ENCODE measurements at places on chromosomes 2 and 18.

DNA sequence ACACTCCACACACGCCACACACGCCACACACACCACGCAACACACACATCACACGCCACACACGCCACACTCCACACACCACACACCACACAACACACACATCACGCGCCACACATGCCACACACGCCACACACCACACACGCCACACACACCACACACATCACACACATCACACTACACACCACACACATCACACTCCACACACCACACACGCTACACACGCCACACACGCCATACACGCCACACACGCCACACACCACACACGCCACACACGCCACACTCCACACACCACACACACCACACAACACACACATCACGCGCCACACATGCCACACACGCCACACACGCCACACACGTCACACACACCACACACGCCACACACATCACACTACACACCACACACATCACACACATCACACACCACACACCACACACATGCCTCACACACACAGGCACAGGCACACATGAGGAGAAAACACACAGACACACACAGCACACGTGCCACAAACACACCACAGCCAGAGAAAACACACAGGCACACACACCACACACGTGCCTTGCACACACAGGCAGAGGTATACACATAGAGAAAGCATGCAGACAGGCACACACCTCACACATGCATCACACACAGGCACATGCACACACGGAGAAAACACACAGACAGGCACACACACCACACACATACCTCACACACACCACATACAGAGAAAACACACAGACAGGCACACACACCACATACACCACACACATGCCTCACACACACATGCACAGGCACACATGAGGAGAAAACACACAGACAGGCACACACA lies 241.5 kb upstream of the MYT1L start:
- no peak for DNase-seq

- DNase-seq: no peak
These were observed 5.7 kb downstream of the PSME4 start for GRCh38 chr2:53964987-53965687.

GRCh38 chr2:31109633-31110192 lies 28.5 kb downstream of the GALNT14 start:
- DNase-seq: no peak

DNA sequence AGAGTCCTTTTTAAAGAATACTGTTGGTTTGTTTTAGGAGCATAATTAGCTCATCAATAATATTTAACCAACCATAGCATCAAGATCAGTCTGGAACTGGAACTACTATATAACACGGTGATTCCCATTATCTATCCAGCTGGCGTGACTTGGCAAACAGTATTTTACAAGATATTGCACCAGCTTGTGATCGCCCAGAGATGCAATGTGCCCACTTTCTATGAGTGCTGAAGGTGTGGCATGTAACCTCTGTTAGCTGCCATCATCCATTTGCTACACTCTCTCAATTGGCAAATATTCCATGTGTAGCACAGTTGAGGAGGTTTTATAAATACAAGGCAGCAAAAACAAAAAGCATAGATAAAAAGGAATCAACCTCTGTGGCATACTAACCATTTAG lies 64.9 kb downstream of the FIGN start:
- DNase-seq: no peak

- no peak for DNase-seq
These were observed 103.2 kb upstream of the ZNF521 start for GRCh38 chr18:25455159-25455558.

DNA sequence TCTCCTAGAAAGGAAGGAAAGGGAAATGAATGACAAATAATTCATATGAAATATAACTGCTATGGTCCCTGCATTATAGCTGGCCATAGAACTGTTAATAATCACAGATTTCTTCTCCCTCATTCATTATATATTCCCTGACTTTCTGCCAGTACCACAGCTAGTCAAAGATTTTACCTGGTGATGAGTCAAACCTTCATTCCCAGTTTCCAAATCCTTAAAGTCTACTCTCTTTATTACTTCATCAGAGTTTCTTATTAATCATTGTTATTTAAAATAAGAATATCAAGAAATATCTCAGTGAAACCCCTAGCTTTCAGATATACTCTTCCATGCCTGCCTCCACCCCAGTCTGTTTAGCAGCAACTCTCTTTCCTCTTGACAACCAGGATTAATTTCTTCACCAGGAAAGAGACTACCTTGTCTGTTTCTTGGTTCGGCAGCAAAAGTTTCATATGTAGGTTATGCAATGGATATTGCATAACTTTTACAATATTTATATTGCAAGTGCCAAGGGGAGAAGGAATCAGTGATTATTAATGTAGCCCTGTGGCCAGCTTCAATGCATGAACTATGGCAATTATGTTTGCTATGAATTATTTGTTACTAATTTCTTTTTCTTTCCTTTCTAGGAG lies 533.8 kb downstream of the FBXO15 start:
- no peak for DNase-seq

GRCh38 chr18:4842751-4843150 lies 354.3 kb downstream of the AKAIN1 start:
- no peak for DNase-seq

DNA sequence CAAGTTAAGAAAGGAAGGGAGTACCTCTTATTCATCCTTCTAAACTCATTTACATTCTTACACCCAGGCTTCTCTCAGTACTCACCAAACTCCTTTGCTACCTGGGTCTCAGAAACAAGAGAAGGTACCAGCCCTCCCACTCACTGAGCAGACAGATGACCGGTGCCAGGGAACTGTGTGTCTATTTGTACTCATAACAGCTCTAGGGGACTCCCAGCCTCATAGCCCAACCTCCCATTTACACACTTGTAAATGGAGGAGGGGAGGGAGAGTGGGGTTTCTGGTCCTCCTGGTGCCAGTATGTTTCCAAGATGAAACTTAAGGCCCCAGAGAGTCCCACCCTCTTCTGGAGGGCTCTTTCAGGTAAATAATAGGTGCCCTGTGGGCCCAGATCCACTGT lies 42.8 kb upstream of the SIGLEC15 start:
- no peak for DNase-seq

DNA sequence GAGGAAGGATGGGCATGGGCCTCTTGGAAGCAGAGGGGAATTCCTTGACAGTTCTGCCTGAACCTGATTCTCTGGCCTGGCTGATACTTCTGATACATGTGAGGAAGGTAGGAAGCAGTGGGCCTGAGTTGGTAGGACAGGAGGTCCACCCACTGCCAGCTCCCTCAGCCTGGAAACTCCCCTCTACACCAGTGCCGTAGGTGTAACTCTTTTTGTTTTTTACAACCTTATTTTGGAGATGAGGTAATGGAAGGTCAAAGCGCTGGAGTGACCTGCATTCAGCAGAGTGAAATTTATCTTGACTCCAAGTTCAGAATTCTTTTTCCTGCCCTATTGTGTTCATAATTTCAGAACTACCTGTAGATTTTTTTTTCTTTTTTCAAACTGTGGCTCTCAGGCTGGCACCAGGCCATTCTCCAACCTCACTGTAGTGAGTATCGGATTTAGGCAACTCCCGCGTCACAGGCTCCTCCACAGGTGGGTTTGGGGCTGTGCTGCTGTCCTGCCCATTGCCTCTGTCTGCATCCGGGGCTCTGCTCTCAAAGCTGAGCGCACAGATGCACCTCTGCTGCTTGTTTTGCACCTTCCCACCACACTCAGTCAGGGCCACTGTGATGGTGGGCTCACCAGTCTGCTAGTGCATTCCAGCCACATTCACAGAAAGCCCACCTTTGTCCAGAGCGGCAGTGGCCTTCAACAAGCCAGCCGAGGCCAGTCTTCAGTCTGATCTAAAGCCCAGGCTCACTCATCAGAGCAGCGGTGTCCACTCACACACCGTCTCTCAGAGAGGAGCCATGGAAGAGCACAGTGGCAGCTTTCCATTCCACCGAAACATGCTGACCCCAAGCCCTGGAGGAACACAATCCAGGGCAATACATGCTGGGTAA lies 87.2 kb downstream of the UXS1 start:
- no peak for DNase-seq

- no peak for DNase-seq
These were observed 243.1 kb upstream of the FANCL start for GRCh38 chr2:58484221-58484620.

DNA sequence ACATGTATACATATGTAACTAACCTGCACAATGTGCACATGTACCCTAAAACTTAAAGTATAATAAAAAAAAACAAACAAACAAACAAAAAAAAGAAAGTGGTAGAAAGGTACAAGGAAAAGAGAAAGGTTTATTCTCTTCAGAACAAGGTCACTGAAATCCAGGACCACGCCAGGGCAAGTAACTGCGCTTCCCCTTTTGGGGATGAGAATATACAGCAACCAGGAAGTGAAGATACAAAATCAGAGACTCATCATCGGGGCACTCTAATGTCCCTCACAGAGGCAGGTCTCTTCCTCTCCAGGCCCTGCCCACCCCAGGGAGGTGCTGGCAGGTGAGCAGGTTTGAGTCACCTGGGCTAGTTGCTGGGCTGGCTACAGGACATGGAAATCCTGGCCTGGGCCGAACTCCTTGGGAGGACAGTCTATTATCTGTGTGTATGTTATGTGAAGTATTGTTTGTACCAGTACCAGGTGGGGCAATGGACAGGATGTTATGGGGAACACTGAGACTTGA lies 100.4 kb upstream of the GPR45 start:
- no peak for DNase-seq

DNA sequence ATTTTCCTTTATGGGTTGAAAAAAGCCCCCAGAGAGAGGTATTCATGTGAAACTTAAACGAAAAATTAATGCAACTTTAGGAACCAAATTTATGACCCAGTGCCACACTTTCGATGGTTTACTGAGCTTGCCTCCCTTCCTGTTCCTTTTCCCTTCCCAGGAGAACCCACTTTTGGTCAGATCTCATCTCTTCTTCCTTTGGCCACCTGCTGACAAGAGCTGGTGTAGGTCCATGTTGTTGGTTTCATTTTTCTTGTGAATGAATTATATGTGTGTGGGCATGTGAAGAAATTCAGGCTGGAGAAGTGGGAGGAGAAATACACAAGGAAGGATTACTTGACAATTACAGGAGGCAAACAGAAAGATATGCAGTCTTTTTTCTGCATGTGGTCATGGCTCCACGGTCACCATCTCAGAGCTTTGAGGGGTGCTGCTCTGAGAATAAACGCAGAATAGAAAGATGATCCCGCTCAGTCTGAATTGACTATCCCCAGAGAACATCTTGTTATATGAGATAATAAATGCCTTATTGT lies 111.3 kb upstream of the TCF4 start:
- DNase-seq: no peak

- no peak for DNase-seq
These were observed 14.6 kb downstream of the SLC4A3 start for GRCh38 chr2:219642069-219642454.

DNA sequence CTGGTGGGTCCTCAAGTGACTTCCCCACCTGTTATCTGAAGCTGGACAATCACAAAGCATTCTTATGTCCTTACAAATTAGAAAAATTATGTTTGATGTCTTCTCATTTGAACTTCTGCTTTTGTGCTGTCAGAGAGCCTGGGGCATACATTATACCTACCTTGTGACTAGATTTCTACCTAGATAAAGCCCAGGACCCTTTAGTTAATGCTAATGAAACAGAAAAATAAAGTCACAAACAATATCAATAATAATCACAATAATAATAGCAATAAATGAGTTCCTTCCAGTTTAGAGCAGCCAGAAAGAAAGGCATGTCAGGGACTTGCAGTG lies 456.4 kb downstream of the SETBP1 start:
- DNase-seq: no peak

GRCh38 chr2:105005181-105005951 lies 32.5 kb upstream of the MRPS9 start:
- DNase-seq: no peak

DNA sequence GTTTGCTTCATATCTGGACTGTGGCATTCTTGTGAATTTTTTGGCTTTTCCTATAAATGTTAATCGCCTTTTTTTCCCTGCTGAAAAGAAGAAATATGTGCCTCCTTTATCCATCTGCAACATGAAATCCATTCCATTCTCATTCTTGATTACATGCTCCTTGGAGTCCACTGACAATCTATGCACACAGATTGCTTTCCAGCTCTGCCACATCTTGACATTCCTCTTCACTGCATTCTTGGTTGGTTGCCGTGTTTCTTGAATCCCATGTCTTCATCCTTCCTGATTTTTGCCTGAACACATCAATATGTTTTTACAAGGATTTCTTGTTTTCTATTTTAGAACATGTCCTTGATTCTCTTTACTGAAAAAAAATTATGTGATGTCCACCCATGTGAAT lies 26.7 kb upstream of the BIRC6 start:
- DNase-seq: no peak

DNA sequence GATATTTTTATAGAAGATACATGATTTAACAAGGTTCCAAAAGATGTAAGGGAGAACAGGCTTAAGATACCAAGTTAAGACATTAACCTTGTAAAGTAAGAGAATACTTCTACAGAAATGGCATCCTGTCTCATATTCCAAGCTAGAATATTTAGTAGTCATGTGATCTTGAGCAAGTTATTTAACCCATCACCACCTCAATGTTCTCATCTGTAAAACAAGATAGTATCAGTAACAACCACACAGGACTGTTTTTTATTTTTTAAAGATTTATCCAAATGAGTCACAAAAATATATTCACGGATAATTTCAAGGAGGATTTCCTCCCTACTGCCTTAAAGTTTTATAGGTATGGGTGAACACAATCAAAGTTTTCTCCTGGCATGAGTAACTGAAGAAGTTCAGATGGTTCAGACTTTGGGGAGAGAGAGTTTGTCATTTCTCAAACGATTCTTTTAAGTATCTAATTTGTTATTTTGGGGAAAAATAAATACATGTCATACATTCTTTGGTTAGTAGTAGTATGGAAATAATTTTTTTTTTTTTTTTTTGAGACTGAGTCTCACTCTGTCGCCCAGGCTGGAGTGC lies 25.9 kb downstream of the ROCK1 start:
- DNase-seq: no peak

DNA sequence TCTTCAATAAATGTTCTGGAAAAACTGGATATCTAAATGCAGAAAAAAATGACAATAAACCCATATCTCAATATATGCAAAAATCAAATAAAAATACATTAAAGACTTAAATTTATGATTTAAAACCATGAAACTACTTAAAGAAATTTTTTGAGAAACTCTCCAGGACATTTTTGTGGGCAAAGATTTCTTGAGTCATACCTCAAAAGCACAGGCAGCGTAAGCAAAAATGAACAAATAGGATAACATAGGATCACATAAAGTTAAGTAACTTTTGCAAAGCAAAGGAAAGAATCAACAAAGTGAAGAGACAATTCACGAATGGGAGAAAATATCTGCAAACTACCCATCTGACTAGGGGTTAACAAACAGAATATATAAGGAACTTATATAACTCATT lies 1545.5 kb downstream of the SUCLG1 start:
- no peak for DNase-seq

GRCh38 chr2:221025398-221025797 lies 546.7 kb downstream of the EPHA4 start:
- no peak for DNase-seq

- DNase-seq: no peak
These were observed 125.3 kb upstream of the NRP2 start for GRCh38 chr2:205556841-205557539.

DNA sequence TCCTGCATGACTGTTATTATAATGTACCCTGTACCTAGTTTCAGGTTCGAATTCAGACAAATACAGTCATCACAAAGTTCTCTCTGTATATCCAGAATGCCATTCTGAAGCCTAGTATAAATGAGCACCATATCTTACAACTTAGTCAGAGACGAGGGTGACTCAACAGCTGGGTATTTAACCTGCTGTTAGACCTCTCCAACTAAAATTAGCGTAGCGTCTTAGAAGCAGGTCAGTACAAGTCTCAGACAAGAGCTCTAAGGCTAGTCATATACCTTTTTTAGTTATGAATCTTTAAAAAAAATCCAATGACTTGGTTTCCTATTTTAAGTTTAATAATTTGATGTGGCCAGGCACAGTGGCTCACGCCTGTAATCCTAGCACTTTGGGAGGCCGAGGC lies 74.1 kb downstream of the CABYR start:
- DNase-seq: no peak
